NCI-H2171 treated with DMSO at 0.1 percent for 48 hours (cell line): ENCODE measurements at places on chromosomes 6 and 20.

- peak; percentile 22 for DNase-seq
Observed at GRCh38 chr20:60232380-60232779, 274.2 kb downstream of the CDH26 start.

DNA sequence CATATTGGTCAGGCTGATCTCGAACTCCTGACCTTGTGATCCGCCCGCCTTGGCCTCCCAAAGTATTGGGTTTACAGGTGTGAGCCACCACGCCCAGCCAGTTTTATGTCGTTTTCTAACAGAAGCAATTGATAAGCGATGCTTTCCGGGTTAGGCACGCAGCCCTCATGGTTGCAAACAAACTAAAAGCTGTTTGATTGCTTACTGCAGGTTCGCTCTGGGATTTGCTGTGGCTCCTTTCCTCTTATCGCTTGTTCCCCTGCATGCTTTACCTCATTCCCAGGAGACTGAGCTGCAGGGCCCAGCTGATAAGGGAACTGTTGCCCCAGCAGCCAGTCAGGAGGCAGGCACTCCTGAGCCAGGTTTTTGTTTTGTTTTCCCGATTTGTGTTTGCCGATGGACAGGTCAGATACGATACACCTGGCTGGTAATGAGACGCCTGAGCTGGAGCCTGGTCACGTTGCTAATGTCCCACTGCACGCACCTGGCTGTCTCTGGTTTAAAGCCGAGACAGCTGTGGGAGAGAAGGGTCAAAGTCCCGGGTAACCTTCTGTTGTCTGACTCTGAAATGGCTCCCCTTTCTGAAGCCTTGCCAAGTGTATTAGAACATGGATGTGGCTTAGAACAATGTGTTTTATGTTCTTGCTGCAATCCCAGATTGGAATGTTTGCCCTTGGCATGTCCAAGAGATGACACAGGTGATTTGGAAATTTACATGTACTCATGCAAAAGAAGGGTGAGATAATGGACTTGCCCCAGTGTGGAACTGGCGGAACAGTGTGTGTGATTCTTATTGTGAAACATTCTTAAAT is 19.9 kb downstream of the DSP start:
- DNase-seq, result peak; percentile 72

DNA sequence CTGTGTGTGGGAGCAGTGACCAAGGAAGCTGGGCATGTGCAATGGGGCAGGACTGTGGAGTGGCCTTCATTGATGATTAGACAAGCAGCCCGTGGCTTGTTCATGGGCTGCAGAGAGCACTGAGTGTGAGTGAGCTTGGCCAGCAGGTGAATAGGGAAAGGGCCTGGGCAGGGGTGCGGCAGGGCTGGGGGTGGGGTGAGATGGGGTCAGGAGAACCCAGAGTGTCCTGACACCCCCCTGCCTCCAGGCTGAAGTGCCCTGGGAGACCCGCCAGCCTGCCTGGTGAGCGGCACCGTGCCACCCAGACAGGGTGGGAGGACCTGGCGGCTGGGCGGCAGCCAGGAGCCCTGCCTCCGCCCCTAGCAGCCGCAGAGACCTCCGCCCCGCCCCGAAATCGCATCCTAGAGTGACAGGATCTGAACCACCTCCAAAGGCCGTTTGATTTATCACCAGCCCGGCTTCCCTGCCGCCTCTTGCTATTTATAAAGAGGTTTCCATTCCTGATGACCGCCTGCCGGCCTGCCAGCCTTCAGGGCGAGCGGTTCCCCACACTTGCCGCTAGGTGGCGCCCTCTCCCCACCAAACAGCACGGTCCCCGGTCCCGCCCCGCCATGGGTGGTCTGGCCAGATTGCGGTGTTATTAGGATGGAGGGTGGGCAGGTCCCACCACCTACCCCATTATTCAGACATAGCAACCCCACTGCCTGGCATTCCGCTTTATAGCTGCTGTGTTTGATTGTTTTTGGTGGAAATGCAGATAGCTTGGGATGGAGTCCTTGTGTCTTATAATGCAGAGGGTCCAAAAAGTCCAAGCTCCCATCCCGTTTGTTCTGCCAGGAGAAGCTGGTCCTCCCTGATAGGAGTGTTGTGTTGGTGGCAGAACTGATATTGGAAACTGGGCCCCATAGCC is 3.5 kb downstream of the MYLK2 start:
- peak; percentile 88 for DNase-seq

GRCh38 chr6:105560611-105561066 is 157.8 kb upstream of the PREP start:
- DNase-seq, result no peak

DNA sequence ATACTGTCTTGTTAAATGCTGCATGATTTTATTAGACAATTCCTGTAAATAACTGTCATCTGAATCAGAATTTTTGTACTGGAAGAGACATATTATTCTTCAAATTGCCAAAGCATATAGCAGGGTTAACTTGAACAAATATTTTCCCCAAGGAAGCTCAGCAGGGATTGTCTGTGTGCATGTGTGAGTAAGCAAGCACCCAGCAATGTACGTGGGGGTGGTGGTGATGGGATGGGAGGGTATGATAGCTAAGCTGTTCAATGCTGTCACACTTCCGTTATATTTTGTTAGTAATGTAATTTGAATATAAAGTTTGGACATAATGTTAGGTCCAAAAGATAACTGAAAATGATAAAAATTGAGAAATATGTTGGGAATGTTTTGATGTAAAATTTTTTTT is 118.1 kb downstream of the MYB start:
- no peak for DNase-seq

DNA sequence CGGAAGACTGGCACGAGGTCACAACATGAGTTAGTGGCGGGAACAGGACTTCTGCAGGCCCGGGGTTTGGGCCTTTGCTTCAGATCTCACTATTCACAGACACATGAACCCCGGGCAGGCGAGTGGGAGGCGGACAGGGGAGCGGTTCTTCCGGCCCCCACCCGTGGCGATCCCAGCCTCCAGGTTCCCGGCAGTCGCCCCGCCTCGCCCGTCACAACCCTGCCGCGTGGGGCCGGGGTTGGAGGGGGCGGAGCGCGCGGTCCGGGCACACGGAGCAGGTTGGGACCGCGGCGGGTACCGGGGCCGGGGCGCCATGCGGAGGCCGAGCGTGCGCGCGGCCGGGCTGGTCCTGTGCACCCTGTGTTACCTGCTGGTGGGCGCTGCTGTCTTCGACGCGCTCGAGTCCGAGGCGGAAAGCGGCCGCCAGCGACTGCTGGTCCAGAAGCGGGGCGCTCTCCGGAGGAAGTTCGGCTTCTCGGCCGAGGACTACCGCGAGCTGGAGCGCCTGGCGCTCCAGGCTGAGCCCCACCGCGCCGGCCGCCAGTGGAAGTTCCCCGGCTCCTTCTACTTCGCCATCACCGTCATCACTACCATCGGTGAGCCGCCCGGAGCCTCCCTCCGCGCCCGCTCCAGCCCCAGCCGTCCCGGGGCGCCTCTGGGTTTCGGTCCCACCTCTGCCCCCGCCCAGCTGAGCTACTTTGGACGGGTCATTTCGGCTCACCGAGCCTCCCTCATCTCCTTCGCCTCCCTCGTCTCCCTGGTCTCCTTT is at the start of gene KCNK15:
TSS of gene KCNK15 (plus strand) at position 268 of the 769 bp plus-strand sequence. CDS start at position 314, 46 bp downstream.
- DNase-seq, result no peak

- no peak for DNase-seq
Observed at GRCh38 chr20:63076421-63076820, 69.7 kb upstream of the BHLHE23 start.

DNA sequence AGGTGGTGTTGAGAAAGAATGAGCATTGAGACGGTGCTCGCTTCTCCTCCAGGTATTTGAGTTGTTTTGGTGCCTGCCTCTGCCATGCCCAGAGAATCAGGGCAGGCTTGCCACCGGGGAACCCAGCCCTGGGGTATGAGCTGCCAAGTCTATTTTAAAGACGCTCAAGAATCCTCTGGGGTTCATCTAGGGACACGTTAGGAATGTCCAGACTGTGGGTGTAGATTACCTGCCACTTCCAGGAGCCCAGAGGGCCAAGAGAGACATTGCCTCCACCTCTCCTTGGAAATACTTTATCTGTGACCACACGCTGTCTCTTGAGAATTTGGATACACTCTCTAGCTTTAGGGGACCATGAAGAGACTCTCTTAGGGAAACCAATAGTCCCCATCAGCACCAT is 28.3 kb downstream of the SAYSD1 start:
- DNase-seq, result no peak

GRCh38 chr20:4942331-4942730 is 59.0 kb downstream of the SLC23A2 start:
- no peak for DNase-seq

DNA sequence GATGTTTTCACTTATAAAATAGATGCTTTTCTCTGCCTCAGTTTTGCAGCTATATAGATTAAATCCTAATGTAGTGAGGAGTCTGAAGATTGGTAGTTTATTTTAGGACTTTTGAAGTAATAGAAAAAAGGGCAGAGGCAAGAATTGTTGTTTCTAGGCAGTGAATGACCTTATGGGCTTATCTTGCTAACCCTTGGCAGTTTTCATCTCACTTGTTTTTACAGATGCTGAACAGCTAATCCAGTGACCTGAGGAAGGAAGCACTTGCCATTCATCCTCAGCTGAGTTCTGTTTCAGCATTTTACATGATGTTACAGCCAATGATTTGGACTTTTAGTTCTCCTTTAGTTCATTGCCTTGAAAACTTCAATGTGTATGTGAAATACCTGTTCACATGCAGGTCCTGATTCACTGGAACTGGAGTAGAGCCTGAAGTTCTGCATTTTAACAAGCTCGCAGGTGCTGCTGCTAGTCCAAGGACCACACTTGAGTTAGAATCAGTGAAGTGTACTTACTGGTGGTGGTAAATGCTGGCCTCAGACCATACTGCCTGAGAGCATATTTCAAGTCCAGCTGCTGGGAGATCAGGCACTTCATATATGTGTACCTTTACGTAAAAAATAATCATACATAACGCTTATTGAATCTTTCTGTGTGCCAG is 86.9 kb downstream of the TULP4 start:
- DNase-seq, result no peak

GRCh38 chr20:23826541-23827021 is at the start of gene CST2:
CST2 (minus strand) TSS chr20:23826729; CDS start chr20:23826660, 69 bp downstream.
- no peak for DNase-seq

- no peak for DNase-seq
Observed at GRCh38 chr6:112016320-112016719, 37.6 kb upstream of the CCN6 start.

GRCh38 chr20:57774951-57775350 is 65.1 kb upstream of the PMEPA1 start:
- no peak for DNase-seq

DNA sequence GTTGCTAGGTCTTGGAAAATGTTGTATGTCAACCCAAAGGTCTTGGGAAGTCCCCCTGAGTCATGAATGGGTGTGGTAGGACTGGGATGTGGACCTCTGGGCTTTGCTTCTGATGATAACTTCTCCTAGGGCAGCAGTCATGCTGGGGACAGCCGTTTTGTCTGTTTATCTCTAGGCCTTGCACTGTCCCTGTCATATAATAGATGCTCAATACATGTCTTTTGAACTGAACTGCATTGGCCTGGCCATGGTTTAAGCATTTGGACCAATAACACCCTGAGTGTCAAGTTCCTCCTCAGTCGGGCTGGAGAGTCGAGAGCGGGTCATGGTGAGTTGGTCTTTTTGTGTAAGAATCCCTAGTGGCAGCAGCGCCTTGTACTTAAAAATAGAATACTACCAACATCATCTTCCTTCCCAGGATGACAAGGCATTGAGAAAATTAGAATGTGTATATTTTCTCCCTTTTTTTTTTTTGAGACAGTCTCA is 43.1 kb downstream of the E2F3 start:
- DNase-seq, result no peak

GRCh38 chr6:140663094-140663493 is 1288.6 kb upstream of the CITED2 start:
- no peak for DNase-seq

- no peak for DNase-seq
Observed at GRCh38 chr6:131976545-131977061, 25.4 kb upstream of the CCN2 start.

- no peak for DNase-seq
Observed at GRCh38 chr6:130699742-130700141, 127.5 kb upstream of the SMLR1 start.

GRCh38 chr20:56628015-56628872 is 862 bp upstream of the TFAP2C start:
- no peak for DNase-seq

- no peak for DNase-seq
Observed at GRCh38 chr6:73511796-73512195, 9.0 kb downstream of the EEF1A1 start.

DNA sequence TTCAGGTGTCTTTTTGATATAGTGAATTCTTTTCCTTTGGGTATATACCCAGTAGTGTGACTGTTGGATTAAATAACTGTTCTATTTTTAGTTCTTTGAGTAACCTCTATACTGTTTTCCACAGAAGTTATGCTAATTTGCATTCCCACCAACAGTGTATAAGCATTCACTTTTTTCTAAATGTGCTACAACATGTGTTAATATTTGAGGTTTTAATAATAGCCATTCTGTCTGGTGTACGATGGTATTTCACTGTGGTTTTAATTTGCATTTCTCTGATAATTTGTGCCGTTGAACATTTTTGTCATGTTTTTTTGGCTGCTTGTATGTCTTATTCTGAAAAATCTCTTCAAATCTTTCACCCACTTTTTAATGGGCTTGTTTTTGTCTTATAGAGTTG is 563.5 kb downstream of the GRIK2 start:
- DNase-seq, result no peak

GRCh38 chr6:107355659-107356058 is 103.7 kb downstream of the PDSS2 start:
- DNase-seq, result no peak

GRCh38 chr6:40540790-40541189 is 46.4 kb downstream of the LRFN2 start:
- no peak for DNase-seq

GRCh38 chr6:67285770-67286495 is 1349.1 kb upstream of the ADGRB3 start:
- DNase-seq, result no peak

GRCh38 chr6:19851241-19852089 is 14.3 kb downstream of the ID4 start:
- peak; percentile 94 for DNase-seq

DNA sequence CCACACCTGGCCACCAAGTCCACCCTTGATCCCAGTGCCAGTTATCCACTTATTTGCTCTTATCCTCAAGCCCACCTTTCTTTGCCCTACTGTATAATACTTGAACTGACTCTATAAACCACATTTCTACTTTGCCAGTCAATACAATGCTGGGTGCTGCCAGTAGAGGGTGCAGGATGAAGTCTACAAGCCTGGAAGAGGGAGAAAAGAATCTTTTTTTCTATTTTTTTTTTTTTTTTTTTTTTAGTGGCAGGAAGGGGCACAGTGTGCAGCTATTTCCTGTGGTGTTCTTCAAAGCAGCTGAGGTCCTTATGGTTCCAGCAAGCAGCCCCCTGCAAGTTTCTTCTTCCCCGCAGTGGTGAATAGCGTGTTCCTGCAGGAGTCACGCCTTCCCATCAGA is 22.2 kb upstream of the GABRR1 start:
- no peak for DNase-seq

GRCh38 chr6:120994573-120994967 is 339.7 kb downstream of the TBC1D32 start:
- DNase-seq, result no peak
